ENCODE measurements at places on chromosomes 5 and 9. TPM values are rescaled to one million over a fixed set of nuclear protein-coding genes. Genes with fewer than 3 reads are reported as not detected.

DNA sequence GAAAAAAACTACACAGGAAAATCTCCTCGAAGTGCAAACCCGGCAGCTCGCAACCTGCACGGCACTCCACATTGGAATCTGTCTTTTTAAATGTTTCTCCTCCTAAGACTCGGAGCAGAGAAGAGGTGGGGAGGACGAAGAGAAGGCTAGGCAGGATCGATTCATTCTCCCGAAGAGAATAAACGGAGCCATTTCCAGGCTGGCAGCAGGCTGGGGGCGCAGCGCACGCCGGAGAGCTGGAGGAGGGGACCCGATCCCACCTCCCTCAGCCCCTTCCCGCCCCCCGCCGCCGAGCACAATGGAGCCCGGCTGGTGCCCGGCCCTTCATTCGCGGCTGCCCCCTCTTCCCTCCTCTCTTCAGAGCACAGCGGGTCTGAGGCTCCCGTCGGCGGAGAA lies 628 bp downstream of the HOMER1 start:
- no peak for DNase-seq

LCN2 gene
- not detected for total RNA-seq

- no peak for DNase-seq
Observed at GRCh38 chr5:136208916-136209315, 16.0 kb upstream of the SMIM32 start.

DNA sequence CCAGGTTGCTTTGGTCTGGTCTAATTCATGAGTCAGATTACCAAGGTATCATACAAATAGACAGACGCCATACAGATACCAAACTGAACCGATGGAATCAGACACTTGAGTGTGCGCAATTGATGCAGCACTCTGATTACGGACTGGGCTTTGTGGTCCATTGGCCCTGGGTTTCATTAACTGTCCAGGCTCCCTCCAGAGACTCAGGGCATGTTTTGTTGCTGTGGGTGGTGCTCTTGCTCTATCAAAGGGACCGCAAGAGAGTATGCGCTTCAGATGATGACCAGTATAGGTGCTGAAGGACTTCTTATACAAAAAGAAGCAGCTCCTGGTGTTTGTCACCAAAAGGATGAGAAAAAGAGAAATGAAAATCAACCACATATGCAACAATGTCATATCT lies 36.9 kb upstream of the ANKRD55 start:
- DNase-seq, result no peak

DNA sequence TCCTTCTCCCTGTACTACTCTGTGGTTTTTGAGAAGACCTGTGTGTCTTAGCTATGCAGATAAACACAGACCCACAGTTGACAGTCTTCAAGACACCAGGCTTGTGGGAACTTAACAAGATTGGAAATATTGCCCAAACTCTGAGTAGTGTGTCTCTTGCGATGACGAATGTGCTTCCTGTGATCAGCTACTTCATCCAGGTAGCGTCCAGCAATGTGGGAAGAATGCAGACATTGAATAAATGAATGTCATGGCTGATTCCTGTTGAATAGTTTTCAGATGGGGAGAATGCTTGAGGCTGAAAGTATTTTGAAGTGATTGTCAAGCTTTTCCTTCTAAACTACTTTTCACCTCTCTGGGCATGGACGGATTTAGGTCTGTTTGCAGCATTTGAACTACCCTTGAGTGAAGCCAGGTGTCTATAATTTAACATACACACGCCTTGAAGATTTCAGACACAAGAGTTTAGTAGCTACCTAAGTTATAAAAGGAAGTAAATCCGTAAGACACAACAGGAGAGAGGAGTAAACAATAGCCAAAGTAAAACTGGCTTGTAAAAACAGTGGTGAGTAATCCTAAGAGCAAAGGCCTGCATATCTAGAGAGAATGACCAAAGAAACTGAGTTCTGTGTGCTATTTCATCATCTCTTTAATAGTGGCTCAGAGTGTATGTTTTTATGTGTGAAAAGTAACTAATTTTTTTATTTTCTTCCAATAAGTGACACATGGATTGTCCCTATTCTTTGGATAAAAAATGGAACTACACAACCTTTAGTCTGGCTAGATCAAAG lies 30.0 kb upstream of the ARL14EPL start:
- DNase-seq, result peak; percentile 12

DNA sequence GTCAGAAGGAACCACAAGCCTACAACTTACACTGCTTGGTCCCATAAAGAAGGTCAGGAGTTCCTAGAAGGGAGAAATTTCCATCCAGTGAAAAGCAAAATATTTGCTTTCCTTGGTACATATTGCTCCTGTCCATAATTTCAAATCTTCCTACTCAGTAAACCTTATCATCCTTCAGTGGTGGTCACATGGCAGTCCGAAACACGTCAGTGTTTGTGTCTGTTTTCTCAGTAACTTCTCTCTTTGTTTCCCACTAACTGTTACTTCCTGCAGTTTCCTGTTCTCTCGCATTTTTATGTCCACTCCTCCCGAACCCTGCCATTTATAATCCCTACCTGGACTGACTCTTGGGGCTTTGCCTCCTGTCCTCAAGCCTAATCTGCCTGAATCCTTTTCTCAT lies 129.1 kb downstream of the FANCC start:
- no peak for DNase-seq

DNA sequence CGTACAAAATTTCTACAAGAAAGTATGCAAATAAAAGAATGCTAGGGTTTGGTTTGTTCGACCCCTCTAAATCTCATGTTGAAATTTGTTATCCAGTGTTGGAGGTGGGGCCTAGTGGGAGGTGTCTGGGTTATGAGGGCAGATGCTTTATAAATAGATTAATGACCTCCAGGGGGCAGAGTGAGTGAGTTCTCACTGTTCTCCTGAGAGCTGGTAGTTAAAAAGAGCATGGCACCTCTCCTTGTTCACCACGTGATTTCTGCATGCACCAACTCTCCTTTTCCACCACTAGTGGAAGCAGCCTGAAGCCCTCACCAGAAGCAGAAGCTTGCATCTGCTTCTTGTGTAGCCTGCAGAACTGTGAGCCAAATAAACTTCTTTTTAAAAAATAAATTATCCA lies 50.4 kb upstream of the FAM170A start:
- no peak for DNase-seq

GRCh38 chr9:17318821-17319320 lies 184.0 kb downstream of the CNTLN start:
- peak; percentile 15 for DNase-seq

DNA sequence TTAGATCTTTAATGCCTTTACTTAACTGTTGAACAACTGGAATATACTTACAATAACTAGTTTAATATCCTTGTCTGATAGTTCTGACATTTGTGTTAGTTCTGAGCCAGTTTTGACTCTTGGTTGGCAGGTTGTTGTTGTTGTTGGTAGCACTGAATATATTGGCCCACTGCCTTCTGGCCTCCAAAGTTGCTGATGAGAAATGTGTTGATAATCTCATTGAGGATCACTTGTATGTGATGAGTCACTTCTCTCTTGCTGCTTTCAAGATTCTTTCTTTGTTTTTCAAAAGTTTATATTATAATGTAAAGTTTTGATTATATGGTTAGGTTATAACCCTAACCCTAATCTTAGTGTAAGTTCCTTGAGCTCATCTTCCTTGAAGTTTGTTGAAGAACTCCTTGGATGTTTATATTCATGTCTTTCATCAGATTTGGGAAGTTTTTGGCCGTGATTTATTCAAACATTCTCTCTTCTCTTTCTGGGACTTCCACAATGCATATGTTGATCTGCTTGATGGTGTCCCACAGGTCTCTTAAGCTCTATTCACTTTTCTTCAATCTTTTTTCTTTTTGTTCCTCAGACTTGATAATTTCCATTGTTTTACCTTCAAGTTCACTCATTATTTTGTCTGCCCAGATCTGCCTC lies 149.7 kb downstream of the FGF18 start:
- DNase-seq, result no peak

DNA sequence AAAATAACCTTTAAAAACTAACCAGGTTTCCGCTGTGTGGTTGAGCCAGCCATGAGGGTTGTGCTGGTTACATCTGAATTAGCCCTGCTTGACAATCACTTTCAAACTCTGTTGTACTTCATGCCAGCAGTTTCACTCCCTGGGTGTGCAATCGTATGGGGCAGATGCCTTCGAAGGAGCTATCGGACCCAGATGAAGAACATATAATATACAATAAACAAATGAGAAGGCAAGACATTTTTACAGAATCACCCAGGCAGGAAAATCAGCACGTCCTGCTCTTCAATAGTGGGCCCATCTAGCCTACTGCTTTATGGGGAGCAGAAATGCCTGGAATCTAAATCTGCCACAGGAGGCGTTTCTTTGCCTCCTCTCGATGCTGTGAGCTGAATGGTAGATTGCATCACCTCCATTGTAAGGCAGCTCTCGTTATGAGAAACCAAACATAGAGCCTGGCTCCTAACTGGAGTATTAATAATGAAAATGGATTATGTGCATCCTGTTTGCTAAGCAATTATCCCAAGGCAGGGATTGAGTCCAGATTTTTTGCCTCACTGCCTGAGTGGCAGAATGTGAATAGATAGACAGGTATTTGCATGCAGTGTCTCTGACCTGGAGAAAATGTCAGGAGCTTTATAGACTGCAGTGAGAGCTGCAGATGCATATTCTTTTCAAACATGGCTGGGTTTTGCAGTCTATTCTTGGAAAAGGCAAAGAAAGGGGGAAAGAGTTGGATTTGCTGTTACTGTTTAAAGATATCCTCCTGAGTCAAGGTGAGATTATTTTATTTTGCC lies 143.3 kb upstream of the SMARCA2 start:
- DNase-seq, result no peak

DNA sequence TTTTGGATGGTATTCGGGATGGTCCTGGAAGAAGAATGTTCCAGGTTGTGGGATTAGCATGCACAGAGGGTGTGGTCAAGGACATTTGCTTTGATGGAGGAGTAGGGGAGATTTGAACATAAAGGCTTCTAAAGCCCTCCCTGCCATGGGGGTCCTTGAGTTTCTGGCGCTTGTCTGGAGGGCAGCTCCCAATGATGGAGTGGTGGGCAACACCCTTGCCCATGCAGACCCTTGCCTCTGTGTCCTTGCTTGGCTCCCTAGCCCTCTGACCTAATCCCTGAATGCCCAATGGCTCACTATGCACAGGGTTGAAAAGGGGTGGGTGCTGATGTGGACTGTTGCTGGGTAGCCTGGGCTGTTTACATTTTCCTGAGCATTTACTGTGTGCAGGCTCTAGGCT lies 66.6 kb downstream of the RALGPS1 start:
- DNase-seq, result no peak

All from astrocyte (in vitro differentiated cells and primary cell).